ENCODE measurements at places on chromosomes 7 and 10. TPM values are rescaled to one million over a fixed set of nuclear protein-coding genes. Genes with fewer than 3 reads are reported as not detected.
A peak's percentile ranks its signal among the peaks of the same experiment; 100 is the strongest.

GRCh38 chr7:96330193-96330592 is 8.3 kb upstream of the SLC25A13 start:
- H3K36me3 ChIP-seq: no peaks in the 10 kb centered on the region
- no peak overlapping the region for H3K4me3 ChIP-seq
- no peaks in the 10 kb centered on the region for H3K4me1 ChIP-seq

DNA sequence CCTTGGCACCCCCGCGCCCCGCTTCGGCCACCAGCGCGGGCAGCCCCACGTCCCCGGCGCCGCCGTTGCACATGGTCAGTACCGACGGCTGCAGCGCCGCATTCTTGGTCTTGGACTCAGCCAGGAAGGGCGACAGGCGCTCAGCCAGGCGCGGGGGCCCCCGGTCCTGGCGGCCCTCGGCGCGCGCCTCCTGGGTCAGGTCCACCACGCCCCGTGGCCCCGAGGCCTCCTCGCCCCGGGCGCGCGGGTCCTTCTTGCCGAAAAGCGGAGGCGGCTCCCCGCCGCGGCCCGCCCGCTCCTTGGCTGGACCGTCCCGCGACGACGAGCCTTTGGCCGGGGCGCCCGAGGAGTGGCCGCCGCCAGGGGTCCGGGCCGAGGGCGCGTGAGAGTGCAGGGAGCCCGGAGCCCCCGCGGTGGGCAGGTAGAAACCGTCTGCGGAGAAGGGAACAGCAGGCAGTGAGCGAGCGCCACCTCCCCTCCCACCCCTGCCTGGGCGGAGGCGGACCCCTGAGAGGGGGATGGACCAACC is 34.7 kb downstream of the TNRC18 start:
- H3K27me3 ChIP-seq: no peaks in the 10 kb centered on the region
- H3K4me3 ChIP-seq: no peak overlapping the region
- H3K36me3 ChIP-seq: peaks cover 20% of the 10 kb centered on the region
- H3K4me1 ChIP-seq: peaks cover 10% of the 10 kb centered on the region

DNA sequence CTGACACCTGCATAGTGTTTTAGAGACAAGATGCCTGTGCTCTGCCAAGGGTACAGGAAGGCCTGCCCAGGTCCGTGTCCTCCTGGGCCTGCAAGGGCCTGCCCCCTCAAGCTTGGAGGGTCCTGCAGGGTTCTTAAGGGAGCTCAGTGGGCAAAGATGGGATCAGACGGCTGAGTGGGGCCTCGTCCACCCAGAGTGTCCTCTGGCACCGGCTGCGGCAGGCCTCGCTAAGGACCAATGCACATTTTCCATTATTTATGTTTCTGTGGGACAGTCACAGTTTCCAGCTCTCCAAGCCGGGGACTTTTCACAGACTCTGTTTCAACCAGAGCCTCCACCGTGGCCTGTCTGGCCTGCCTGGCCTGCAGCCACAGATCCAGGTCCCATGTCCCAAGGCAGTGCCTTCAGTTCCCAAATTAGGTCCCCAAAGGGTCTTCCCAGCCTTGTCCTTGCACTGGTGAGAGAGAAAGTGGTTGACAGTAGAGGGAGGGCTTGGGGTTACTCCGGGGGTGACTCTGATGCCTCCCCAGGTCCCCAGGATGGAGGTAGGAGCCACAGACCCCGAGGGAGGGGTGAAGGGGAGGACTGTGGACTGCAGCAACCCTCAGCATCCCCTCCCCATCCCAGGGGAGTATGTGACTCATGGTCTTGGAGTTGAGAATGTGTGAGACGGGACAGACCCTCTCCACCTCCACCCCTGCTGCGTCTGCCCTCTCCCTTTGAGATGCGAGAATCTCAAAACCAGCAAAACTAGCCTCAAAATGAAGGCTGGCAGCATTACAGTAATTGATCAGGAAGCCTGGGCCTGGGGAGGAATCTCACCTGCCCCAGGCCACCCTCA is 14.8 kb downstream of the MYL10 start:
- DNase-seq: no peak
- H3K4me3 ChIP-seq: no peak overlapping the region

GRCh38 chr10:21526860-21527597 is 1.5 kb upstream of the SKIDA1 start:
- peak; percentile 60 for DNase-seq
- H3K4me1 ChIP-seq: peaks cover 22% of the 10 kb centered on the region
- no peaks in the 10 kb centered on the region for H3K36me3 ChIP-seq
- peaks cover 57% of the 10 kb centered on the region for H3K27me3 ChIP-seq
- peak overlapping the region; percentile 92 for H3K27ac ChIP-seq

- no peak for DNase-seq
- H3K27me3 ChIP-seq: no peaks in the 10 kb centered on the region
- no peak overlapping the region for H3K27ac ChIP-seq
- no peaks in the 10 kb centered on the region for H3K36me3 ChIP-seq
These were observed 184.8 kb downstream of the NPSR1 start for GRCh38 chr7:34842782-34843181.

ZNF365 gene
- total RNA-seq: 0.58 TPM

COL26A1 gene
- not detected for total RNA-seq

PTF1A gene
- total RNA-seq: not detected

All from activated naive CD8-positive, alpha-beta T cell treated with anti-CD3 and anti-CD28 coated beads, Interleukin-2, amount 10 ng/mL, durations not matched to agents 7 days and 5 days (primary cell).